ENCODE measurements at places on chromosomes 4 and X.
A peak's percentile ranks its signal among the peaks of the same experiment; 100 is the strongest.

- DNase-seq: no peak
These were observed 908 bp downstream of the PCDH10 start for GRCh38 chr4:133149932-133150471.

DNA sequence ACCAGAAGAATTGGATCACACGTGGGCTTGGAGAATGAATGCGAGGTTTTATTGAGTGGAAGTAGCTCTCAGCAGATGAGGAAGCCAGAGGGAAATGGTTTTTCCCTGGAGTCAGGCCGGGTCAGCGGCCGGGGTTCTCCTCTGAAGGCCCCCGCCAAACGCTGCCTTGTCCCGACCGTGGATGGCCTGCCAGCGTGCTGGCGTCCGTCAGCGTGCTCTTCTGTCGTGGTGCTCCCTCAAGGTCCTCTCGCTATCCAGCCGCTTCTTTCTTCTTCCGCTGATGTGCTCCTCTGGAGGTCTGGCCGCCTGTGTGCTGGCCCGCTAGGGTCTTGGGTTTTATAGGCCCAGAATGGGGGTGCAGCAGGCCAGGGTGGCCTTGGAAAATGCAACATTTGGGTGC lies 632.2 kb downstream of the TRAM1L1 start:
- DNase-seq: no peak

DNA sequence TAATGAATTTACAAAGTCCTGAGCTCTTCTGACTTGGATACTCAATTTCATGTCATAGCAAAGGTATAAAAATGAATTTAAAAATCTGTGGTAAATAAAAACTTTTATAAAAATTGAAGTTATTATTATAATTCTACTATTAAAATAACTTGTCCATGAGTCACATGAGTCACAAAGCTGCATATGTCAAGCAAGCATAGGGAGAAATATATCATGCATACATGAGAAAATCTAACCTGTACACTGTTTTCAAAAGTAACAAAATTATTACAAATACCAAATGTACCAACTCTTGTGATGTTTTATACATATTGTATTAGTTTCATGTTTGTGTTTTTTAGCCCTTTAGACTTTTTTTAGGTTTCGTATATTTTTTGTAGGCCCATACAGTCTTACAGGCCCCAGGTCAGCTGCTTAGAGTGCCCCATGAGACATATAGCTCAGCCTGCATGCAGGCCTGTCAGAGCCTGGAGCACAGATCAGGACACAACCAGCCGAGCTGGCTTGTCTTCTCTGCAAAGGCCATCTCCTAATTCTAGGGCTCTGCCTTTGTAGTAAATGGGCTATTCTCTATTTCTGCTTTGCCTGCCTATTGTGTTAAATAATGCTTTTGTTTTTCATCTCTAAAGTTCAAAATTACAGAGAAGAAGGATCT lies 818.7 kb upstream of the TENM3 start:
- no peak for DNase-seq

GRCh38 chr4:149370785-149371420 lies 444.7 kb downstream of the IQCM start:
- peak; percentile 61 for DNase-seq

- DNase-seq: no peak
These were observed 340.9 kb upstream of the FGF13 start for GRCh38 chrX:139052461-139052860.

DNA sequence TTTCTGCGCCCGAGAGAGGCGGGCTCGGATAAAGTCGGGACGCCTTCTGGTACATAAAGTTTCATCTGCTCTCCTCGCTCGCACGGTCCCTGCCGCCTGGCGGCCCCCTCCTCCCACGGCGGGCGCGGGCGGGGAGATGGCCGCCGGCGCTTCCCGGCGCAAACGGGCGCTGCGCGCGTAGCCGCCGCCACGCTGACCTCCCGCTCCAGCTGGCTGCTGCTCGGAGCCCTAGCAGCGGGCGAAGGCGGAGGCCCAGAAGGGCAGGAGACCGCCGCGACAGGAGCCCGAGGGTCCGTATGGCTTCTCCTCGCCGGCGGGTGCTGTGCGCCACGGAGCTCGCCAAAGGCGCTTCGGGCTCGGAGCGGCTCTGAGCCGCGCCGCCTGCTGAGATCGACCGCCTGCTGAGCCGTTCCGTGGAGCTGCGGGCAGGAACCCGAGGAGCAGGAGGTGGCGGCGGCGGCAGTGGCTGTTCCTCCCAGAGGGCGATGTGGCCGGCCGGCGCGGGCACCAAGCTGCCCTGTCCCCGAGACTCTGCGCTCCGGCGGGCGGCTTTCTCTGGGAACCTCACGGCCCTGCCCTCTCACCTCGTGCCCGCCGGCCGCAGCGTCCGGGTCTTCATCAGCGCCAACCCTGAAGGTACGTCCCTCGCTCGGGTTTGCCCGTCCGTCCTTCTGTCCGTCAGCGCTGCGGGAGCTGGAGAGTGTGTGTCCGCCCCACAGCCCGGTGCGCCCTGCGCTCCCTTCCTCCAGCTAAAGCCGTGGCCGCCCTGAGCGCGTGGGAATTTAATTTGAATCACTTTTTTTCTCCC lies at the start of gene NWD2:
Gene NWD2 (plus strand): TSS at position 161 of the 808 bp plus-strand sequence. CDS start 325 bp downstream, at position 486.
- no peak for DNase-seq

GRCh38 chrX:10932842-10933440 lies 178.2 kb upstream of the HCCS start:
- DNase-seq: no peak

DNA sequence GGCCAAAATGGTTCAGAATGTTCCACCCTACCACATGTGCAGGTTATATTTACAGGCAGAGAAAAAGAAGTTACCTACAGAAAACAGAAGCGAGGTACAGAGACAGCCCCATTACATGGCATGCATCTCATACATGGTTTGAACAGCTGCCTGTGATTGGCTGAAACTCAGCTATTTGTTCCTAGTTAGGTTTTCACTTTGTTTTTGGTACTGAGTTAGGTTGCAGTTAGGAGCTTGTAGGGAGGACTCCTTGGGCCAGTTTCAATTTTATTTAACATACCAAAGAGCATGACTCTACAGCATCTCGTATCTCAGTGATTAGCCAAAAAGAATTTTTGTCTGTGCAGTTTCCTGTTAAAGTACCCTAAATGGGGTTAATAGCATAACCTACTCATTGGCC lies 392.0 kb downstream of the MAPK10 start:
- DNase-seq: no peak

- DNase-seq: no peak
These were observed 40.8 kb upstream of the FAM47B start for GRCh38 chrX:34901761-34902160.

GRCh38 chr4:108393890-108394472 lies 225.2 kb upstream of the LEF1 start:
- DNase-seq: no peak

GRCh38 chr4:113106108-113106507 lies 56.7 kb downstream of the ANK2 start:
- peak; percentile 50 for DNase-seq

- DNase-seq: no peak
These were observed 16.6 kb downstream of the SOWAHB start for GRCh38 chr4:76881375-76881774.

DNA sequence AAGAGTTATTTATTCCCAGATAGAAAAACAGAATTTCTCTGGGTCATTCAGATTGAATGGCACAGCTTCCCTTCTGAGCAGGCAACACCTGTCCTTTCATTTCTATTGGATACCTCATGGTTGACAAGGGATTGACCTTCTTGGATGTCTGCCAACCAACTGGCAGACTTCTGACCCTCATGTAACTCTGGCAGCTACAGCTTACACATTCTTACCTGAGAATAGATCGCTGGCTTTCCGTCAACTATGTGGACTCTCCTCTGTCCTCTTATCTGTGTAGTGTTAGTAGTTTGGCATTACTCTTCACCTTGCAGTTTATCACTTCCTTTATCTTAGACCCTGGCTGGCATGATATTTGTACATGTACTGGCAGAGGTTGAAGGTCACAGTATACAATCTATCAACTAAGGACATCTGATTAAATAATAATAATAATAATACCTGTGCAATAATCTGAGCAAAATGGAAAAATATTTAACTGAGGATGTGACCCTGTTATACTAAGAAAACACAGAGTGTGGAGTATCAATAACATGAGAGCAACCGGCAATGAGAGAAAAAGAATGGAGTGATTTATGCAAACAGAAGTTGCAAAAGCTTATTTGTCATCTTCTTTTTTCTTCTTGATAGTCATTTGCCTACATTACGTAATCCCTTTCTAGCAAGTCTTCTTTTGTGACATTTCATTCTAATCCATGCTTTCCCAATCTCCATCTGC lies 1118.2 kb downstream of the ARAP2 start:
- no peak for DNase-seq

GRCh38 chr4:61531188-61531587 lies 331.1 kb downstream of the ADGRL3 start:
- no peak for DNase-seq

GRCh38 chr4:113692809-113693411 lies 68.6 kb downstream of the CAMK2D start:
- no peak for DNase-seq

DNA sequence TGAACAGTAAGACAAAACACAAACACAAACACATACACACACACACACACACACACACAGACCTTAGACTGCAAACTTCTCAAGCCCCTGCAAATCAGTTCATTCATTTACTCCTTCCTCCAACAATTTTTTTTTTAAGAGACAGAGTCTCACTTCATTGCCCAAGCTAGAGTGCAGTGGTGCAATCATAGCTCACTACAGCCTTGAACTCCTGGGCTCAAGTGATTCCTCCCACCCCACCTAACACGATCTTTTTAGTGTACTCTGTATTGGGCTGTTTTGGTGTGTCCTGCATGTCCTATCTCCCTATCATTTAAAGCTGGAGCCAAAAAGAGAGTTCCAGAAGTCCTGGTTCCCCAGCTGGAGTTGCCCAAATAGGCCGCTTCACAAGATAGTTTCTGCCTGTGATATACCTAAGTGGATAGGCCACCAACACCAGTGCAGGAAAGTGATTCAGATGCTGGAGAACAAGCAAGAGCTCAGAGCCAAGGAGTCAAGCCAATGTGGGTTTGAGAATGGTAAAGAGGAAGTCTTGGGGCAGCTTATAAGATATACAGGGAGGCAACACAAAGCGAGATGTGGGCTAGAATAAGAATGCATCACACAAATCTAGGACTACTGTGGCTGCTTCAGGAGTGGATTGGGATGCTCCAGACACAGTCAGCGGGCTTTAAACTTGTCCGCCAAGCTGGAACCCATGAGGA lies 85.4 kb upstream of the RAPGEF2 start:
- no peak for DNase-seq

DNA sequence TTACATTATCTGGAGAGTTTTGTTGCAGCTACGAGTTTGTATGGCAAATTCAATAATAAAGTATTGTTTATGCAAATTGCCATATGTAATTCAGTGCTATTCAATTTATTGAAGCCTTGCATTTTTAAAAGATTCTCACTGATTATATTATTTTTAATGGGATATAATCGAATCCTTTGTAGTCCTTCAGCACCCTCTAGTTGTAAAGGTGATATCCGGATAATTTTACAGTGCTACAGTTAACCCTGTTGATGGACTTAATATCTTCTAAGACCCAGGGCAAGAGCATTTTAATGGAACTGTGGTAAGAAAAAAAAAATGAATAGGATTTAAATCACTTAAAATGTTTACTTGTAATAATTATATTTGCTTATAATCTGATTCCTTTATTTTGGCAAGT lies 48.5 kb upstream of the GRIA2 start:
- DNase-seq: peak; percentile 9

DNA sequence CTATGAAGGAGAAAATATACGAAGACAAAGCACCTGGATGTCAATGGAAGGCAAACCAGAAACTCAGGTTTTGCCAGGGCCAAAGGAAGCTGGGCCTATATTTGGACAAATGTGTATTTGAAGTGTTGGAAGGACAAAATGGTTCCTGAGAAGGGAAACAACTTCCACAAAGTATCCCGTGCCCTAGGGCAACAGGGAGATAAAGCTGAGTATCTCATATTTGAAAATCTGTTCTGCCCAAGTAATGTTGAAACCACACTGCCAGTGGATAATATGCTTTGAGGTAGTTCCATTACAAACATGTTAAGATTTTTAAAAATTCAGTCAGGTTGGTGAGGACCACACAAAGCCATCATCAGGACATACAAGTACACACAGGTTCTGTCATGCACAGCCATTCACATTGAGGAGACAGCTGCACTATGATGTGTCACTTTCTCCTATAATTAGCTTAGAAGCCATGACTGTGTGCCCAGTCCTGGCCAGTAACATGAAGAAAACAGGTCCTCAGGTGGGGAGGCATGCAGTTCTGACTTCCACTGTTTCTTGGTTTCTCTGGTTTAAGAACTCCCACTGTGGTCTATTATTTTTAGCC lies 116.4 kb downstream of the PWWP3B start:
- DNase-seq: no peak

GRCh38 chr4:11480683-11481082 lies 52.0 kb upstream of the HS3ST1 start:
- DNase-seq: no peak

GRCh38 chrX:20653070-20653469 lies 386.4 kb upstream of the RPS6KA3 start:
- DNase-seq: no peak

- no peak for DNase-seq
These were observed 24.1 kb downstream of the SOX3 start for GRCh38 chrX:140480765-140481164.

- no peak for DNase-seq
These were observed 39.9 kb upstream of the SPINK2 start for GRCh38 chr4:56861360-56861759.

DNA sequence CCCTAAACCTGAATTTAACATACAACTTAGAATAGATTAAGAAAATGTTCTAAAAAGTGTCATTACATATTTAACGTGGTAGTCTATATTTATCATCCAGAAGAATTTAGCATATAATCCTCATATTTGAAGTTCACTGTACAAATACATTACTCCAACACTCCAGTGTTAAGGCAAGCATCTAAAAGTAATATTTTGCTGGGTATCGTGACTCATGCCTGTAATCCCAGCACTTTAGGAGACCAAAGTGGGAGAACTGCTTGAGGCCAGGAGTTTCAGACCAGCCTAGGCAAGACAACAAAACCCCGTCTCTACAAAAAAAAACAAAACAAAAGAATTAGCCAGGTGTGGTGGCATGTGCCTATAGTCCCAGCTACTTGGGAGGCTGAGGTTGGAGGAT lies 24.8 kb downstream of the LRBA start:
- no peak for DNase-seq

DNA sequence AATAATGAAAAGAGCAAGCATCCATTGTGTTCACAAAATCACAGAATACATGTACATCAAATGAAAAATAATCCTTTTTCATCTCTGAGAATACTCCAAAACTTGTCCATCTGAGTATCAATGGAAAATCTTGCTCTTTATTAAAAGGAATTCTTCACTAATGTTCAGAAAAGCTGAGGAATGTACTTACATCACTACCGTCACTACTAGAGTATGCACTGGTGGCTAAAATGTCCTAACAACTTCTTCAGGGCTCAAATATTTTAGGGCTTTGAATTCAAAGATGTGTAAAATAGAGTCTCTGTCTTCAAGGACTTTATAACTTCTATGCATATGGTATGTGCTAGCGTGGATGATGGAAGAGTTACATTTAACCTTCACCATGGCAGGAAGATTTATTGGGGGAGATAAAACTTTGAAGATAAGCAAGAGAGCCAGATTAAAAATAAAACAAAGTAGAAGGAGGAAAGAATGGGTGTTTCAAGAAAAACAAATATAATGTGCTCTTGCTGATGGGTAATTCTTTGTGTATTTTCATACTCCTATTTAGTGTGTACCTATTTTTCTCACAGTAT lies 55.1 kb downstream of the DMD start:
- no peak for DNase-seq
